ENCODE measurements at places on chromosomes 4 and X.
A peak's percentile ranks its signal among the peaks of the same experiment; 100 is the strongest.

DNA sequence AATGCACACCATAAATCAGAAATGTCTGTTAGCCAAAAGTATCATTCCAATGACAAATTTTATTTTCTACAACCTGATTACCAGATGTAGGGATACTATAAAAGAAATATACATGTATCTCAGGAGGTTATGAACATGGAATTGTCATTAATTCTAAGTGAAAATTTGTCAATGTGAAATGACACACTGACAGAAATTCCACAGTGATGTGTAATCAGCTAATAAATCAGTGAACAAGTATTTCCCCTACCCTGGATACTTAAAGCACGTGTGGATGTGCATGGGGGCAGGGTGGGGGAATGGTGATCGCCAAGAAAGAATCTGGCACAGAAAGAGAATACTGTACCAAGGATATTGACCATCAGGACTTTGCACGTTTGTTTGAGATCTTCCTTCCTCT is 123.6 kb downstream of the SH3RF1 start:
- DNase-seq = no peak

DNA sequence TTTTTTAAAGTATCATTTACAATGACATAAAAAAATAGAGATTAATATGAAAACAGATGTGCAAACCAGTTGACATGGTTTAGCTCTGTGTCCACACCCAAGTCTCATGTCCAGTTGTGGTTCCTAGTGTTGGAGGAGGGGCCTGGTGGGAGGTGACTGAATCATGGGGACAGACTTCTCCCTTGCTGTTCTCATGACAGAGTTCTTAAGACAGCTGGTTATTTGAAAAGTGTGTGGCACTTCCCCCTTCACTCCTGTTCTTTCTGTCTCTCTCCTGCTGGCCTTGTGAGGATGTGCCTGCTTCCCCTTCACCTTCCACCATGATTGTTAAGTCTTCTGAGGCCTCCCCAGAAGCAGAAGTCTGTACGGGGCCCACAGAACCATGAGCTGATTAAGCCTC is 23.8 kb downstream of the CNOT6L start:
- no peak for DNase-seq

- no peak for DNase-seq
Measured at GRCh38 chr4:152430507-152430906, 105.4 kb downstream of the FBXW7 start.

DNA sequence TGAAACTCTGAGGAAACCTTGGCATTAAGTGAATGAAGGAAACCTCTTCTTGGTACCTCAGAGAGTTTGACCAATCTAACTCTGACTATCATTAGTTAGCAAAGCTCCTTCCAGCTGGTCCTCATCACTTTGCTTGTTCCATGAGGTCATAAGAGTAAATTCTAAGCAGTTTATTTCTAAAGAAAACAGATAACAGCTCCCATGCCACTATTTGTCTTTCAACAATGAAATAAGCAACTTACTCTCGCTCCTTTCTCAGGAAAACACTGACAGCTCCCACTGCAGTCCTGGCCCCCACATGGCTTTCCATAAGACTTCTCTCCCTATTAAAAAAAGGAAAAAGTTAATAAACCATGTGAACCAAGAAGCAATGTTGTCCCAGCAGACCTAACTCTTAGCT is 127.7 kb downstream of the COL4A6 start:
- no peak for DNase-seq

GRCh38 chrX:1027133-1027532 is 185.3 kb downstream of the CRLF2 start:
- no peak for DNase-seq

DNA sequence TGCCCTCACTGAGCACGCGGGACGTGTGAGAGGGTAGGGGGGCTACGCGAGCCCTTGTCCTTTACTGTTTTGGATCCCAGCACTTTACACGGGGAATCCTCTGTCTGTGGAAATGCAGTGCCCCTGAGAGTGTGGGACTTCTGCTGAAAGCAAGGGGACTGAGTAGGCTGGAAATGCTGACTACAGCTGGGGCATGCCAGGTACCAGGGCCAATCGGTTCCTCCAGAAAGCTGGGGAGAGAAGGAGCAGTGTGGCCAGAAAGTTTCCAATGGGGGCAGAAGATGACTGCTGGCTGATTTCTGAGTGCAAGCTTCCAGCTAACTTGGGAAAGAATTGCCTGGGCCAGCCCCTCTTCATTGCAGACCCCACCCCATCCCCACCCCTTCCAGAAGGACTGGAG is 1.5 kb downstream of the NHSL2 start:
- no peak for DNase-seq

DNA sequence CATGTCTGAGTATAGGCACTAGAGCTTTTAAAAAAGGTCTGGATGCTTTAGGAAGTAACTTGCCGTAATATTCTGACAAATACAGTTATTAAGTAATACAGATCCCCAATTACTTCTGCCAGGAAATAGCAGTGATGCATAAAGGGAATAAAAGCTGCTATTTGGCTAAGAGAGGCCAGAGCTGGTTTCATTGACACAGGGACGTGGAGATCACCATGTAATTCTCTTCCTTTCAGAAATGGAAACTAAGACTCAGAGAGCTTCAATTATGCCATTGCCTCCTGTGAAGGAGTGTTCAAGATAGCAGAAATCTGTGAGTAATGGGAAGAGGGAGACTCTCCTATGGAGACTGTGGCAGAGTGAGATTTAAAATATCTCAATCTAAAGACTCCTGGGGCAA is 238.1 kb downstream of the SLITRK2 start:
- no peak for DNase-seq

- DNase-seq = no peak
Measured at GRCh38 chr4:152021788-152022438, 261.1 kb upstream of the GATB start.

GRCh38 chr4:102390438-102390837 is 45.2 kb upstream of the SLC39A8 start:
- no peak for DNase-seq

DNA sequence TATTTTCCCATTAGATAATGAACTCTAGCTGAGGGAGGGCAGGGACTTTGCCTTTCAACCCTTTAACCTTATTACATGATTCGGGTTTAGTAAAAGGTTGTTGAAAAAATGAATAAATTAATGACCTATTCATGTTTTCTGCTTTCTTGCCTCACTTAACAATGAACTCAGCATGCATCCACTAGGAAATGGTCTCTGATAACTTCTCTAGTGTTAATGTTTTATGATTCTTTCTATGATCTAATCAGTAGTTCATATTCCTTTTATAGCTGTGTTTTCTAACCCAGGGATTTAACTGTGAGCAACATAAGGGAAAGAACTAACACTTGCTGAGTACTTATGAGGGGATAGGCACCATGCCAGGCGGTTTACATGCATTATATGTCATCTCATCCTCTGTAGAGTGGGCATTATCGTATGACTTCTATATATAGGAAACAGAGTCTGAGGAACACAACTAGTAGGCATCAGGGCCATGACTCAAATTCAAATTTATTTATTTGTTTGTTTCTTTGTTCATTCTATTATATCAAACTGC is 236.7 kb upstream of the MAB21L2 start:
- DNase-seq = no peak

DNA sequence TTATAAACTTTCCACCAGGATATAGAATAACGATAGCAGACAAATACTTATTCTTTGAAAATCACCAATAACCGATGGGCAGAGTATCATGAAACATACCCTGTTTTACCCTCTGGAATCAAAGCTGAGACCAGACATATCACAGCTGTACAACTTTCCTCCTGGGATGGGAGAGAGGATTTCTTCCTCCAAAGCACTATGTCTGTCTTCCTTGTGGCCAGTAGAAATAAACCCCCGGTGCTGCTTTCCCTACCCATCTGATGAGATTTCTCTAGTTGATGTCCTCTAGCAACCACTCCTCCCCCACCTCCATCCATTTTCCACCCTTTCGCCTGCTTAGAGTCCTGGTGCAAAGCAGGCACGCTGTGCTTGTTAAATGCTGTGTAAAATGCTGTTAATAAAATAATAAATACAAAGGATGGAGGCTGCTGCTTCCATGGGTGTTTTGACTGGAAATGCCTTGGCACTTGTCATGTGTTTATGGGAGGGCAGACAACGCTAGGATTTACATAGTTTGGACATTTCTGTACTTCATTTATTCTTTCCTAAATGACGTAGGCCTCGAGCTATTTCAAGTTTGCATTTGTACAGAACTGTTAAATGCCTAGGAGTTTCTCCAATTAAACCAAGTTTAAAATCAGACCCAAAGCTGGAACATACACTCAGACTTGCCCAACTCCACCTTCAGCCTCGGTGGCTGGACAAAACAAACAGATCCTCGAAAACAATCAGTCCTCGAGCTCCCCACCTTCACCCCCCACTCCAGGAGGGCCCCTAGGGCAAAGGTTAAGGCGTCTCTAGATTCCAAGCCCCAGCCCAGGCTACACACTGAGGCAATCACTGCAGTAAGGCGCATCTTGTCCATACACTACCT is 10.1 kb downstream of the BCOR start:
- no peak for DNase-seq

DNA sequence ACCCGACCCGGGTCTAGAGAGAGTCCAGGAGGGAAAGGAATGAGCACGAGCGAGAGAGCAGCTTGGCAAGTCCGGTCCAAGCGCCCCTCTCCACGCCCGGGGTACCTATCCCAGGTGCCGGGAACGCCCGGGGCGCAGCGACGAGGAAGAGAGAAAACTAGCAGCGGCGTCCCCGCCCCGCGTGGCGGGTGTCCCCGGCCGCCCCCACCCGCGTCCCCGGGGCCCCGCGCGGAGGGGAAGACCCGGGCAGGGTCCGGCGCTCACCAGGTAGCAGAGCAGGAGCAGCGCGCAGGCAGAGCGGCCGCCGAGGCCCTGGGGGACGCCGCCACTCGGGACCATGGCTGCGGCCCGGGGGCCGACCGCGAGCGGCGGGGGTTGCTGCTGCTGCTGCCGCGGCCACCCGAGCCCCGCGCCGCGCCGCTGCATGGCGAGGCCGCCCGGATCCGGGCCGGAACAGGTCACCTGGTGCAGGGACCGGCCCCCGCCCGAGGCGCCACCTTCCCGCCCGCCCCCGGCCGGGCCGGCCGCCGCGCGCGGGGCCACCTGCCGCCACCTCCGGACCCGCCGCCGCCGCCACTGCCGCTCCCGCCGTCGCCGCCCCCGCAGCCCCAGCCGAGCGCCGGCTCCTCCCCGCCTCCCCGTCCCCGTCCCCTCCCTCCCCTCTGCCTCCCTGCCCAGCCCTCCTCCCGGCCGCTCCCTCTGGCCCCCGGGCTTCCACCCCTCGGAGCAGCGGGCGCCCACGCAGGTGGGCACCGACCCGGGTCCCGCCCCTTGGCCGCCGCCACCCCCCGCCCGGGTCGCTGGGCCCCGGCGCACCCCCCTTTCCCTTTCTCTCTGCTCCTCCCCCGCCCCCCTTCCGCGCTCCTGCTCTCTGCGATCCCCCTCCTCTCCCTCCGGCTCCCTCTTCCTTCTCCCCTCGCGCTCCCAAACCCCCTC is at the start of gene SEL1L3:
SEL1L3 (minus strand) TSS at position 578 of the 936 bp plus-strand sequence; CDS start at position 426, 152 bp downstream.
- peak; percentile 78 for DNase-seq

DNA sequence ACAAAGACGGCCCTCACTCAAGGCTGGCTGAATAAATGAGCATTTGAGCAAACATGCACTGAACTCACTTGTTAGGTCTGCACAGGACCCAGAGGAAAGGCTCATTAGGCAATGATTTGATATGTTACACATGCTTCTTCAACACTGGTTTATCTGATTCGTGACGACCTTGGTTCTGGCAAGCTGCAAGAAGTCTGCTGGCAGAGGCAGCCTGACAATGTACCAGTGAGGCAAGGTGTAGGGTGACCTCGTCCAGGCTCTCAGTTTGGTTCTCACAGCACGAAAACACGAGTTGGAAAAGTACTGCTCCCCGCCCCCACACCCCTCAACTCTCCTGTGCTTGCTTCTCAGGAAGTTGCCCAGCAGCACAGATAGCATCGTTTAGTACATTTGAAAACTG is 63.1 kb upstream of the CITED1 start:
- no peak for DNase-seq

- no peak for DNase-seq
Measured at GRCh38 chr4:99657798-99658197, at the start of gene C4orf54. Gene C4orf54, minus strand, starts transcription at chr4:99657828. Its CDS starts 3,180 bp downstream, at chr4:99654648.

- DNase-seq = no peak
Measured at GRCh38 chr4:125334926-125335325, 20.2 kb downstream of the FAT4 start.

DNA sequence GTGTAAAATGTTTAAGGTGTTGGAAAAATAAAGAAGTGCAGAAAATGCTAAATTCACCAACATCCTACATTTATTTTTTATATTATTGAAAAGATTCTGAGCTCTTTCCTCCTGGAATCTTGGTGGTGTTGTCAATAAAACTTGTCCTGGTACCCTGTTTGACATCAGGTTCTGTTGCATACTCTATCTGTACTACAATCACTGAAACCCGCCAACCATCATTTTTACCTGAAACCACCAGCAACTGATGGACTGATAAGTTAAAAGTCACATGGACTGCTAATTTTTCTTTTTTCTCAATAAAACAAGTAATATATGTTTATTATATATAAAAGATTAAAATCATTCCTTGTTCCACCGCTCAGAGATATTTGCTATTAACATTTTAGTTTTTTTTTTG is 23.4 kb downstream of the STAP1 start:
- no peak for DNase-seq

DNA sequence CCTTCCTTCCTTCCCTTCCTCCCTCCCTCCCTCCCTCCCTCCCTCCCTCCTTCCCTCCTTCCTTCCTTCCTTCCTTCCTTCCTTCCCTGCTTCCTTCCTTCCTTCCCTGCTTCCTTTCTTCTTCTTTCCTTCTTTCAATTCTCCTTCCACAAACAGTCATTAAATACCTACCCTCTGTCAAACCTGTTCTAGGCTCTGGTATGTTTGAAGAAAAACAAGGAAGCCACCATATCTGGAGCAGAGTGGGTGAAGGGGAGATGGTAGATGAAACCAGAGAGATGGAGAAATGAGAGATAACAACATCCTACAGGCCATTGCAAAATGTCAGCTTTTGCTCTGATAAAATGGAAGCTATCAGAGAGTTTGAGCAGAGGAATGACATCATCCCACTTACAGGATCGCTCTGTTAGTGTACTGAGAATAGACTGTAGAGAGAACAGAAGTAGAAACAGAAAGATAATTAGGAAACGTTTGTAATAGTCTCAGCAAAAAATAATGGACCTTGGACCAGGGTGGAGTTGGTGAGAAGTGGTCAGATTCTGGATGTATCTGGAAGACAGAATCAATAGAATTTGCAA is 334.0 kb downstream of the STIM2 start:
- no peak for DNase-seq

DNA sequence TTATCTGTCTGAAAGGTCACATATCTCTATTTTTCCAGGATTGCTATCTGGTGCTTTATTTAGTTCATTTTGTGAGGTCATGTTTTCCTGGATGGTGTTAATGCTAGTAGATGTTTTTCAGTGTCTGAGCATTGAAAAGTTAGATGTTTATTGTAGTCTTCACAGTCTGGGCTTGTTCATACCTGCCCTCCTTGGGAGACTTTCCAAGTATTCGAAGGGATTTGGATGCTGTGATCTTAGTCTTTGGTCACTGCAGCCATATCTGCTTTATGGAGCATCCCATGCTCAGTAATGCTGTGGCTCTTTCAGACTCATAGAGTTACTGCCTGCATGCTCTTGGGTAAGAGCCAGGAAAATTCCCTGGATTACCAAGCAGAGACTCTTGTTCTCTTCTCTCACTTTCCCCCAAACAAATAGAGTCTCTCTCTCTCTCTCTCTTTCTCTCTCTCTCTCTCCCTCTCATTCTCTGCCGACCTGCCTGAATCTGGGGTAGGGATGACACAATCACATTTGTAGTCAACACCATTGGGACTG is 130.0 kb downstream of the AR start:
- DNase-seq = no peak

Data from left colon (tissue), 2 donors.